Naive thymus-derived CD4-positive, alpha-beta T cell (primary cell): ENCODE measurements at places on chromosomes 4 and X. TPM values are rescaled to one million over a fixed set of nuclear protein-coding genes. Genes with fewer than 3 reads are reported as not detected.

Gene PDGFRA
- not detected for total RNA-seq

GRCh38 chr4:169070071-169070894 is 60.2 kb upstream of the CBR4 start:
- no peaks in the 10 kb centered on the region for H3K36me3 ChIP-seq
- no peak for DNase-seq
- H3K27me3 ChIP-seq, result no peaks in the 10 kb centered on the region

Gene NAA11
- not detected for total RNA-seq

Gene ZFYVE28
- 26.5 TPM for total RNA-seq

- DNase-seq, result no peak
- H3K27me3 ChIP-seq, result no peaks in the 10 kb centered on the region
- H3K36me3 ChIP-seq, result no peaks in the 10 kb centered on the region
- H3K27ac ChIP-seq, result no peak overlapping the region
- H3K4me3 ChIP-seq, result no peak overlapping the region
These were observed 95.2 kb downstream of the DCLK2 start for GRCh38 chr4:150173432-150173861.

- H3K27ac ChIP-seq, result no peak overlapping the region
- no peaks in the 10 kb centered on the region for H3K27me3 ChIP-seq
- no peak for DNase-seq
- no peaks in the 10 kb centered on the region for H3K4me1 ChIP-seq
- H3K36me3 ChIP-seq, result no peaks in the 10 kb centered on the region
These were observed 58.2 kb downstream of the DCLK2 start for GRCh38 chr4:150136481-150136880.

- no peak overlapping the region for H3K27ac ChIP-seq
- no peaks in the 10 kb centered on the region for H3K4me1 ChIP-seq
- no peaks in the 10 kb centered on the region for H3K36me3 ChIP-seq
- H3K27me3 ChIP-seq, result no peaks in the 10 kb centered on the region
- H3K4me3 ChIP-seq, result no peak overlapping the region
These were observed 4.2 kb downstream of the TLL1 start for GRCh38 chr4:165877286-165877685.

GRCh38 chrX:56232221-56233082 is at the start of gene KLF8:
KLF8 (plus strand) TSS chrX:56232356; CDS start chrX:56233335, 979 bp downstream.
- peaks cover 5% of the 10 kb centered on the region for H3K4me1 ChIP-seq
- peak; percentile 8 for DNase-seq
- H3K36me3 ChIP-seq, result no peaks in the 10 kb centered on the region
- peak within 1 kb of the TSS; percentile 41 for H3K4me3 ChIP-seq
- no peaks in the 10 kb centered on the region for H3K27me3 ChIP-seq

Gene VSIG1
- 42.3 TPM for total RNA-seq

- no peaks in the 10 kb centered on the region for H3K27me3 ChIP-seq
- H3K4me1 ChIP-seq, result no peaks in the 10 kb centered on the region
- no peak overlapping the region for H3K27ac ChIP-seq
- no peak overlapping the region for H3K4me3 ChIP-seq
- DNase-seq, result no peak
- no peaks in the 10 kb centered on the region for H3K36me3 ChIP-seq
These were observed 132.6 kb downstream of the ATG4A start for GRCh38 chrX:108224218-108224617.

Gene APBB2
- 0.42 TPM for total RNA-seq

Gene BGN
- total RNA-seq, result not detected

- H3K27me3 ChIP-seq, result no peaks in the 10 kb centered on the region
- H3K4me3 ChIP-seq, result no peak overlapping the region
- H3K4me1 ChIP-seq, result no peaks in the 10 kb centered on the region
- no peak overlapping the region for H3K27ac ChIP-seq
- DNase-seq, result no peak
These were observed 375.2 kb downstream of the UBE2NL start for GRCh38 chrX:144259054-144259453.

- H3K27ac ChIP-seq, result no peak overlapping the region
- H3K27me3 ChIP-seq, result no peaks in the 10 kb centered on the region
- peaks cover 24% of the 10 kb centered on the region for H3K36me3 ChIP-seq
- H3K4me3 ChIP-seq, result no peak overlapping the region
These were observed 23.0 kb upstream of the MSANTD1 start for GRCh38 chr4:3225936-3226335.

- no peaks in the 10 kb centered on the region for H3K4me1 ChIP-seq
- H3K27me3 ChIP-seq, result no peaks in the 10 kb centered on the region
- H3K27ac ChIP-seq, result no peak overlapping the region
- DNase-seq, result no peak
- no peak overlapping the region for H3K4me3 ChIP-seq
These were observed 234.8 kb downstream of the COL25A1 start for GRCh38 chr4:109067508-109068235.

GRCh38 chr4:88831031-88831430 is 133.4 kb upstream of the NAP1L5 start:
- H3K4me1 ChIP-seq, result no peaks in the 10 kb centered on the region
- no peak overlapping the region for H3K27ac ChIP-seq
- H3K4me3 ChIP-seq, result no peak overlapping the region
- no peaks in the 10 kb centered on the region for H3K36me3 ChIP-seq
